Neural crest cell (in vitro differentiated cells): ENCODE measurements at places on chromosomes 2 and 18. TPM values are rescaled to one million over a fixed set of nuclear protein-coding genes. Genes with fewer than 3 reads are reported as not detected.
A peak's percentile ranks its signal among the peaks of the same experiment; 100 is the strongest.

DNA sequence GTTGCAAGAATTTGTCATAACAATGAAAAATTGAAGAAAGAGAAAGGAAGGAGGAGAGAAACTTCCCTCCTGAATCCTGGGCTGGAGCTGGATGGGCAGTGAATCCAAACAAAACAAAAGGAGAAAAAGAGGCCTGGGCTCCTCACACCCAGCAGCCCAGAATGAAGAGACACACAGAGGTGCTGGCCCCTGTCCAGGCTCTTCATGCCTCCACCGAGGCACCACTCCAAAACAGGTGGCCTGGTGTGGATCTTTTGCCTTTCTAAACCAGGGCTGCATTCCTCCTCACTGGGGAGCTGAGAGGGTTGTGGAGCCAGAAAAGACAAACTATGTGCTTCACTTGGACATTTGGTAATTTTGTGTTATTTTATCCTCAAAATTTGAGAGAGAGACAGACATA lies 76.0 kb downstream of the FAM124B start:
- no peak for DNase-seq

- no peak for DNase-seq
Observed at GRCh38 chr18:22173221-22173927, 4.0 kb downstream of the GATA6 start.

GRCh38 chr2:144020047-144020446 lies 499.9 kb downstream of the ZEB2 start:
- no peak for DNase-seq

DNA sequence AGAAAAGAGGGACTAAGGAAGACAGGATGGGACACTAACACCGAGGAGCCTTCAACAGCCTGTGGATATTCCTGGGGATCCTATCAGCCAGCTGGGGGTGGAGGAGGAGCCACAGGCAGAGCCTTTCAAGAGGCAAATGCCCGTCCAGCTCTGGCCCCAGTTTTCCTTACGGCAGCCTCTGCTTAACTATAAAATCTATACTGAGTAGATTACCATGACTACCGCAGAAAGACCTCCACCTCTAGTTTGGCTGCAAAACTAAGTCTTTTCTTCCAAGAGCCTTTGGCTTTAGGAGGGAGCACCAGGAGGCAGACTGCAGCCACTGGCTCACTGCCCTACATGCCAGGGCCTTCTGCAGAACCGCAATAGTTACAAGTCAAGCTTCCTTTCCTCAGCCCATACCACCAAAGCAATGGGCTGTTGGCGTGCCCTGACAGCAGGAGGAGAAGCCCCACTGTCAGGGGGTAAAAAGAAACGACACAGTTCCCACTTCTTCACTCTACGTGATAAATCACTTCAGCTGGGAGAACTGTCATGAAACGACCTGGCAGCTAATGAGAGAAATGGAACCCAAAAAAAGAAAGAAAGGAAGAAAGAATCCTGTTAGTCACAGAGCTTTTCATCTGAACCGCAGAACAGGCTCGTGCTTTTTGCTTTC lies 25.1 kb upstream of the CREB1 start:
- DNase-seq = peak; percentile 2

- DNase-seq = no peak
Observed at GRCh38 chr18:38956068-38956467, 1390.5 kb upstream of the CELF4 start.

MLPH gene
- total RNA-seq = not detected in 2 replicates

RAB6C gene
- total RNA-seq = 0.16 TPM in 1 of 2 replicates, not detected in the other

DNA sequence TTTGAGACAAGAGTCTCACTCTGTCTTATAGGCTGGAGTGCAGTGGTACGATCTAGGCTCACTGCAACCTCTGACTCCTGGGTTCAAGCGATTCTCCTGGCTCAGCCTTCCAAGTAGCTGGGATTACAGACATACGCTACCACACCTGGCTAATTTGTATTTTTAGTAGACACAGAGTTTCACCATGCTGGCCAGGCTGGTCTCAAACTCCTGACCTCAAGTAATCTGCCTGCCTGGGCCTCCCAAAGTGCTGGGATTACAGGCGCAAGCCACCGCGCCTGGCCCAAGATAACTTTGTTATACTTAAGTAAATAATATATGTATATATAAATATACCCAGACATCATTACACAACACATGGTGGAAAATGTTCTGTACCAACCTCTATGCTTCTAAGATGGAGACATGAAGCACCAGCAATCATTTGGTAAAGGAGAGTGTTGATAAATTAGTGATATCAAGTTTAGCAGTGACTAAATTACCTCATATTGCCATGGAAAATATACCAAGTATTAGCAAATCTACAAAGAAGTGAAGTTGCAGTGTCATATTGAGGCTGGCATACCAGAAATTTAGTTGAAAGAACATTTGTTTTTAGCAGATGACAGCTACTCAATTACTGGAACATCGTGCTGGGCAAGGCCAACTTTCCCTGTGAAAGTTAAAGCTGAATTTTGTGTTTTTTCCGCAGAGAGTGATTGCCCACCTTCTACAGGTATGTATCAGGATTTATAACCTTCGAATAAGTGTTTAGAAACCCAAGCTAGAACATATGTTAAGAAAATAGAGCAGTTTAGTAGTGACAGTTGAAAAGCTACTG lies 177.7 kb downstream of the MYCN start:
- no peak for DNase-seq

DNA sequence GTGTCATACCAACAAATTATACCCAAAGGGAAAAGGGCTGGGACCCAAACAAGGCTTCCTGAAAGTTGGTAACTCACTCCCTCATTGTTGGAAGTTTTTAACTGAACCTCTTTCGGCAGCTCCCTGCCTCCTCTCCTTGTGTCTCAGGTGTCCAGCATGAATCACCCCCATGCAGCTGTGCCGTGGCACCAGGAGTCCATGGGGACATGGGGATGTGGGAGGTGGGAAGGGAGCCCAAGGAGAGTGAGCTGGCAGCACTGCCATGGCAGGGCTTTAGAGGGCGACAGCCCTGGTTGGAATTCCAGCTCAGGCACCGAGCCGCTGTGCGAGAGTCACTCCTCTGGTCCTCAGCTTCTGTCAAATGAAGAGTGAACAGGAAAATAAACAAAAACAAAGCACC lies 12.5 kb upstream of the GYPC start:
- DNase-seq = no peak

DNA sequence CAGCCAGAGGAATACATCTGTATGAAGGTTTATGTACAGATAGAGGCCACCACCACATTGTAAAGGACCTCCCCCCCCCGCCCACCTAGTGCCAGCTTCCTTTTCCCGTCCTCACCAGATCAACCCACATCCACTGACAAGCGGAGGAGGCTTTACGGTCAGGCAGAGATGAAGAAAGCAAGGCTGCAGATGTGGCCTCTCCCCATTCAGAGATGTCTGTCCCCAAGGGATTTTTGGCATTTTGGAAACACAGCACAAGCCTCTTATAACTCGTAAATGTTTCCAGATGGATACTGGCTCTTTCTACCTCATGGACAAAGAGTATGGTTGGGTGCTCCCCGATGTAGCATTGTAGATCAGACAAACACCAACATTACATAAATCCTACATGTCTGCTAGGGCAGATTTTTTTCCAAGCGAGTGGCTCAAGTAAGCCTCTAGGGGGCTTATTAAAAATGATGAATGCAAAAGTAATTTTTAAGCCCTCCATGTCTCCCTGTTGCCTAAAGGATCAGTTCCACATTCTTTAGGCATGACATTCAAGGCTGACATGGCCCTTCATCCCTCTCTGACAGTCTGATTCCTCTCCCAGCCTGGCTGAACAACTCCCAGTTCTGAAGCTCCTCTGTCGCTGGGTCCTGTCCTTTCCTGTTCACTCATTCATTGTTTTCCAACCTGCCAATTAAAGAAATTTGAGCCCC lies 11.7 kb downstream of the VIT start:
- DNase-seq = no peak

ATRAID gene
- 86.3 and 86.6 TPM in 2 replicates for total RNA-seq

DNA sequence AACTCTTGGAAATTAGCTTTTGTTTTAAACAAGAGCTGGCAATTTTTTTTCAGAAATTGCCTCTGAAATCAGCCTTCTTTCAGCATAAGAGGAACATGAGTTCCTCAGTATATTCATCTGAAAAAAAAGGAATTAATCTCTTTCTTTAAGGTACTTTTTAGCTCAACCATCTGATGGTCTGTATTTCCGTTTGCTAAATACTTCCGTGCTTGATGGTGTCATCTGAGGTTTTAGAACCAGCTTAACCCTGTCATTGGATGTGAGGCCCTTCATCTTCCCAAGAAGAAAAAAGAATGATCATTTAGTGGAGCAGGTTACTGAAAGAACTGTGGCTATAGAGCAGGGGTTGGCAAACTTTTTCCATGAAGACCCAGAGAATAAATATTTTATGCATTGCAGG lies 175.0 kb downstream of the TRABD2A start:
- no peak for DNase-seq

TTN gene
- total RNA-seq = under 0.01 TPM in 2 replicates

GRCh38 chr2:136081582-136082210 lies 36.3 kb downstream of the CXCR4 start:
- DNase-seq = peak; percentile 21

DNA sequence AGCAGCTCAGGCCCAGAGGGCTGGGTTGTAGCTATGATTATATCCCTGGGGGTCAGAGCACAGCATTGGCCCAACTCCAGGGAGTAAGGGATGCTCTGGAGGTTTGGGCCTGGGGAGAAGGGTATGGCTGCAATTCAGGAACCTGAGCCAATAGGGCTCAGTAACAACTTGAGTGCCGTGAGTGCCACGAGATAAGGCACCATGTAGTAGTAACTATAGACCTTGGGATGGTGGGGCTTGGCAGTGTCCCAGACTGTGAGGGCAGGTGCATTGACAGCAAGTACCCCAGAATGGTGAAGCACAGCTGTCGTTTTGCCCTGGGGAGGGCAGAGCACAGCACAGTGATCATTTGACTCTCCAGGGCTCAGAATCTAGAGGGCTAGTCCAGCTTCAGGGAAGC lies 45.1 kb upstream of the ZNF396 start:
- no peak for DNase-seq

DNA sequence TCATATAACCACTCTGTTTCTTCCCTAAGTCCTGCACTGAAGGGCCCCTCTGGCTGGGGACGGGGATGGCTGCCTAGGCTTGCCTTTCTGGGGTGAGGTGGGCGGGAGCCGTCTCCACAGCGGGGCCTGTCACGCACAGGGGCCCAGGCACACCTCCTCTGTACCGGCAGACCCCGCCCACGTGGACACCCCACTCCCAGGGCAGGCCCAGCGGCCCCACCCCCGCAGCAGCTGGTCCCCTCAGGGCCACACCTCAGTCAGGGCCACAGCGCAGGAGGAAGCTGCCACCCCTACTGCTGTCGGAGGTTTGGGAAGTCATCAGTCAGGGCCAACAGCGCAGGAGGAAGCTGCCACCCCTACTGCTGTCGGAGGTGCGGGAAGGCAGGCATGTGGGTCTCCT lies 257.6 kb upstream of the RAB6C start:
- no peak for DNase-seq

DNA sequence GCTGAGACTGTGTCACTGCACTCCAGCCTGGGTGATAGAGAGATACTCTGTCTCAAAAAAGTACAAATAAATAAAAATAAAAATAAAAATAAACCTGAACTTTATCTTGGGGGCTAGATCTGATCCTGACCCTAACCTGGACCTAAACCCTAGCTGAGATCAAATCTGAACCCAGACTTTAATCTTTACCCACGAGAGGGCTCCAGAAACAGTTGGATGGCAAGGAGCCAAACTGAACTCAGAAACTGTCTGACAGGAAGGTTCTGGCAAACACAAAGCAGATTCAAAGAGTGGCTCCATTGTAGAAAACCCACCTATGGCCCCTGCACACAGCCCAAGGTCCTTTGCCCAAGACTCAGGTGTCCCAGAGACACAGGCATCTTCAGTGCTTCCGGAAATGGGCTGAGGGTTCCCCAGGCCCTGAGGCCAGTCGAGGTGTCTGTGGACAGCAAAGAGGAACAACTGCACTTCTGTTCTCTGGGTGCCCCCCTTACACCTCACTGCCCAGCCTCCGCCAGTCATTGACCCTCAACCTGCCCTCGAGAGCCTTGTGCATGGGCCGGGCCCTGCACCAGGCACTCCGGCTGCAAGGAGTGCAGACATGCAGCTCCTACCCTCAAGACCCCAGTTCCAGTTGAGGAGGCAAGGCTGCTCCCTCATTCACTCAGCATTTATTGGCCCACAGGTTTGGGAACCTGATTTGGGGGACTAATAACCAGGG lies 95.2 kb downstream of the TFCP2L1 start:
- DNase-seq = no peak

DNA sequence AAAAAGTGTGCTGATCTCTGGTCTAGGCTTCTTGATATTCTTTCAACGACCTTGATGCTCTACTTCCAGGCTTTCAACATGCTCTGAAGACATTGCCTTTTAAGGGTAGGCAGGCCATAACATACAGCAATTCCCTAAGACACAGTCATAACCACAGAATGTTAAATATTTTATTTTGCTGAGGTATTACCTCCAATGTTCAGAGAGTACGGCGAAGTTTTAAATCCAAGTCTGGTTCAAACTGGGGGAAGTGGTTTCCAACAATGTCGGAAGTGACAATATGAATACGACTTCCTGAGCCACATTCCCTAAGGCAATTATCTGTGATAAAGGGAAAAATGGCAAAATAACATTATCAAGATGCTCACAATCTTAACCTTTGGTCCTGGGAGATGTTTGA lies 1077.9 kb upstream of the PIK3C3 start:
- no peak for DNase-seq

GRCh38 chr2:98454500-98455235 lies 10.0 kb downstream of the INPP4A start:
- no peak for DNase-seq

- peak; percentile 58 for DNase-seq
Observed at GRCh38 chr2:202635428-202636212, 851 bp downstream of the FAM117B start.

CD28 gene
- not detected in 2 replicates for total RNA-seq

ESCO1 gene
- 15.7 and 16.4 TPM in 2 replicates for total RNA-seq

SALL3 gene
- 9.0 and 9.1 TPM in 2 replicates for total RNA-seq

GRCh38 chr2:123438251-123438650 lies 586.8 kb upstream of the CNTNAP5 start:
- no peak for DNase-seq

DNA sequence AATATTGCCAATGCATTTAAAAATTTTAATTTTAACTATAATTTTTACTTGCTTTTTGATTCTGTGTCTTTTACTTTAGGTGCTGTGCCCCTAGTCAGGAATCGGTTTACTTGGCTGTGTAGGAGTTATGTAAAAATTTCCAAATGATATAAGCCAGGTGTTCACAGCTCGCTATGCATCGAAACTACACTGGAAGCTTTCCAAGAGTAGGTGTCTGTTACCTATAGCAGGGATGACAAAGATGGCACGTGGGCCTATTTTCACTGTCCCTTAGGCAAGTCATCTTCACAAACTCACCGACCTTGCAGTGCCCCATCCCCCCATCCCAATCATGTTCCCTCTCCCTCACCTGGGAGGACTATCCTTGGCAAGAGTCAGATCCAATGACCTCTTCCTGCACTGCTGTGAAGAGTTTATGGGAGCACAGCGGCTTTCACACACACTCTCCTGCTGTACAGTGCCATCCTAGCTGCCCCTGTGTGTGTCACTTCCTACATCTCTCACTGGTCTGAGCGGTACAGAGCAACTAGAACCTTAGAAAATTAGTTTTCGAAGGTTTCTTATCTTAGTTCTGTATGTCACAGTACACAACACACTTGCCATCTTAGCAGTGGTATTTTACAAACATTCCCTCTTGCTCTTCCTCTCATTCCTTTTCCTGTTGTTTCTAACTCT lies 49.2 kb upstream of the NAB1 start:
- DNase-seq = no peak
